ENCODE measurements at places on chromosomes 4 and X.

GRCh38 chr4:41882625-41883347 is 52.4 kb upstream of the TMEM33 start:
- DNase-seq = peak; percentile 8

- DNase-seq = peak; percentile 69
Measured at GRCh38 chr4:120857312-120857711, 65.2 kb downstream of the PRDM5 start.

DNA sequence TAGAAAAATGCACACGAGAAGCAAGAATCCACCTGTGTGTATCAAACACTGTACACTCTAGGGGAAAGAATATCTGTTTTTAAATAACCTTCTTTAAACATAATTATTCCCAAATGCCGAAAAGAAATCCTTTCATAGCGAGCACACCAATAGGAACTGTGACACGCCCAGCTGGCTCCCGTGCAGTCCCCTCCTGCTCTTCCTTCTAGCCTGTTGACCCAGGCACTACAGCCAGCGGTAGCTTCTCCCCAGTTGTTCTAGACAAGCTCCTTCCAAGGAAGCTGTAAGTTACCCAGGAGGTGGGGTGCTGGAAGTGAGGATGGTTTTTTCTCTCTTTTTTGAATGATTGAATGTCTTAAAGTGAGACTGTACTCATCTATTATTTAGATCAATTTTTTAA is 19.5 kb upstream of the NOCT start:
- DNase-seq = no peak

GRCh38 chr4:151407466-151408379 is 1.3 kb upstream of the FHIP1A start:
- DNase-seq = no peak

- DNase-seq = peak; percentile 42
Measured at GRCh38 chr4:11748164-11748872, 319.6 kb upstream of the HS3ST1 start.

- DNase-seq = no peak
Measured at GRCh38 chr4:1834047-1834775, 21.7 kb downstream of the LETM1 start.

- no peak for DNase-seq
Measured at GRCh38 chr4:15751153-15751552, 27.0 kb upstream of the CD38 start.

DNA sequence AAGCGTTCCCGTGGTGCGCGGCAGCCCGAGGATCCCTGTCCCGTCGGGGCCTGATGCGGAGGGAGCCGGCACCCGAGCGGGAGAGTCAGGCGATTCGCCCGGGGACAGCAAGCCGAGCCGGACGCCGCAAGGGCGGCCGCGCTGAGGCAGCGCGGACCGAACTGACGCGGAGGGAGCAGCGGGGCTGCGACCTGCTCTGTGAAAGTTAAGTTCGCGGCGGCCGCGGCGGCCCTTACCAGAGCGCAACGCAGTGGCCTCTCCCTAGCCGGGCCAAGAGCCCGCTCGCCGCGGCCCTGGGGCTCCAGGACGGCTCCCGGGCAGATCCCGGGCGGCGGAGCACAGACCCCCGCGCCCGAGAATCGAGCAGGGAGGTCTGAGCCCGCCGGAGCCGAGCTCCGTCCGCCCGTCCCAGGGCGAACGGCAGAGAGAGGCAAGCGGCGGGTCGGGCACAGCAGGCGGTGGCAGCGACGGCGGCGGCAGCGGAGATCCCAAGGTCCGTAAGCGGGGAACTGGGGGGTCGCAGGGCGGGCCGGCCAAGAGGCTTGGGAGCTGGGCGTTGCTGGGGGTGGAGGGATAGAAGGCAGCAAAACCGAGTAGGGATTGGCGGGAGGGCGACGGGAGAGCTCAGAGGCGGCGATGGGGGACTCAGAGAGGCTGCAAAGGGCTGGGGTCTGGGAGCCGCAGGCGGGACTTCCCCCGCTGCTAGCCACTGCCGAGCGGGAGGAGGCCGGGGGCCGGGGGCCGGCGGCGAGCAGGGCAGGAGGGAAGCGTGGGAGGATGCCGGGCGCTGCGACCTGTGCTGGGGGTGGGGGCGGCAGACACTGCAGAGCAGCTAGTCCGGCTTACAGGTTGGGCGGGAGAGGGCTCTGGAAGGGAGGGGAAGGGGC is 1.0 kb downstream of the GPR50 start:
- no peak for DNase-seq

- no peak for DNase-seq
Measured at GRCh38 chr4:21869978-21870745, 78.4 kb downstream of the KCNIP4 start.

DNA sequence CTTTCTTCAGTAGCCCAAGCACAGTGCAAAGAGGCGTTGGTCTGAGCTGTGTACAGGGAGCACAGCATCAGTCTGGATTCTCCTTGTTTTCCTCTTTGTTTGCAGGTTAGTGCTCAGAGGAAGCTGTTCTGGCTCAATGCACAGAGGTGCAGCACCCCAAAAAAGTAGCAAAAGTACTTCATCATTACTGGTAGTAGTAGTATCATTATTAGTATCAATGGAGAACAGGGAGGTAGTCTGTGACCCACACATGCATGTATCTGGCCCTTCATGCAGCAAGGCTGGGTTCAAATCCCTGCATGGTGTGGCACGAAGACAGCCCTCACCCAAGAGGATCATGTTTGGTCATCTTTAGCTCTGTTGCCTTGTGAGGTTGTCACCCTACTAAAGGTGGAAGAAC is 68.7 kb downstream of the CXXC4 start:
- no peak for DNase-seq

GRCh38 chr4:146633471-146633800 is 5.3 kb upstream of the POU4F2 start:
- DNase-seq = no peak

DNA sequence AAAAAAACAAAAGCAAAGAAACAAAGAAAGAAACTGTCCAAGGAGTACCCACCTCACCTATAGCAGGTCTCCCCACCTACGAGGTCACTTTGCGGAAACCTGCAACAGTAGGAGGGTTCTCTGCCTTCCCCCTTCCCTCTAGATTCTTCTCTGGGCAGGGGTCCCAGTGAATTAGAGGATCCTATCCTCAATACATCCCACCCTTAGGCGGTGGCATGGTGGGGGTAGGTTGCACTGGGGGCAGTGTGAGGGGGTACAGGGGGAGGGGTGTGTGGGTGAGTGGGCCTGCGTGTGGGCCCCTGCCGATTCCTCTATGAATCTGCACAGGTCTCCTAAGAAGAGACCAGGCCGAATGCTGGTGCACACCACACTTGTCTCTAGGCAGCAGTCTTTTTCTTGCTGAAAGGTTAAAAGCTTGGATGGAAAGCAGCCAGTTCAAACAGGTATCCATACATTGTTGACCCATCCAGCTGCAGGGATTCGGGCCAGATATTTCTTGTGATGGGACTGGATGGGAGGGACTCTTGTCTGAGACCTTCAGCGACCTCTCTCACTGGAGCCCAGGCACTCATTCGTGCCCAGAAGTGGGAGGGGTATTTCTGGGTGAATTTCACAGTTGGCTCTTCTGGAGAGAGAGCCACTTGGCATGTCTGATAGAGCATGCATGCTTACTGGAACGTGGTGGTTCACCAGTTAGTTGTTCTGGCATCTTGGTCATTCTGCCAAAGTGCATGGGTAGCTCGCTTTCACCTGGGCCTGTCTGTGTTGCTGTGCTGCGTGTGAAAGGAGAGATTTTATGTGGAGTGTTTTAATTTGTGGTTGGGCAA is 65.6 kb downstream of the NBDY start:
- DNase-seq = no peak

DNA sequence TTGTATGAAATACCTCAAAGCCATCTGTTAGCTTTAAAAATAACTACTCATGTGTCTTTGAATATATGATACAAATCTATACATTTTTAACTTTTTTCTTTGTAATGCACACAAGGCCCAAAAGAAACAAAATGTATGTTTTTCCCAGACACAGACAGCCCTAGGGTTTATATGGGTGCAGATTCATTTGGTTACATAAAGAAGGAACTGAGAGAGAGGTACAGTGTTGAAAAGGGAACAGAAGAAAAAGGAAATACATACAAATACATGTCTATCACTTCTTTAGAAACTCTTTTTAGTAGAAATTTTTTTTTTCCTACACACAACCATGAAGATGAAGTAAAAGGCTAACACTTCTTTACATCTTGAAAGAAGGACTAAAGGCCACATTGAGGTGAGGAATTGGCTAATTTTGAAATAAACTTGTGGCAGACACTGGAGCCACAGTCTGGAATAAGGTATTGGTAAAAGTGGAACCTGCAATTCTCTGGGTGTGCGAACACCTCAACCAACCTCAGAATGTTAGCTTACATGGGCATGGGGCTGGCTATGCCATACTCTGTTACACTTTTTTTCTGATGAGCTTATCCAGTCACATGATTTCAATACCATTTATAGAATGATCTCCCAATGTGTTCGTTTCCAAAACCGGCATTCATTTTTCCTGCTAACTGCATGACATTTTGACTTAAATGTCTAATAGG is 67.9 kb downstream of the FAM47C start:
- DNase-seq = no peak

GRCh38 chr4:158444621-158445020 is 77.1 kb upstream of the RXFP1 start:
- DNase-seq = no peak
